ENCODE measurements at places on chromosomes 13 and 19.

GRCh38 chr13:80755910-80756309, 415.0 kb upstream of the SPRY2 start:
- no peak for DNase-seq

- no peak for DNase-seq
Observed at GRCh38 chr13:46571189-46571908, 18.4 kb downstream of the LRCH1 start.

DNA sequence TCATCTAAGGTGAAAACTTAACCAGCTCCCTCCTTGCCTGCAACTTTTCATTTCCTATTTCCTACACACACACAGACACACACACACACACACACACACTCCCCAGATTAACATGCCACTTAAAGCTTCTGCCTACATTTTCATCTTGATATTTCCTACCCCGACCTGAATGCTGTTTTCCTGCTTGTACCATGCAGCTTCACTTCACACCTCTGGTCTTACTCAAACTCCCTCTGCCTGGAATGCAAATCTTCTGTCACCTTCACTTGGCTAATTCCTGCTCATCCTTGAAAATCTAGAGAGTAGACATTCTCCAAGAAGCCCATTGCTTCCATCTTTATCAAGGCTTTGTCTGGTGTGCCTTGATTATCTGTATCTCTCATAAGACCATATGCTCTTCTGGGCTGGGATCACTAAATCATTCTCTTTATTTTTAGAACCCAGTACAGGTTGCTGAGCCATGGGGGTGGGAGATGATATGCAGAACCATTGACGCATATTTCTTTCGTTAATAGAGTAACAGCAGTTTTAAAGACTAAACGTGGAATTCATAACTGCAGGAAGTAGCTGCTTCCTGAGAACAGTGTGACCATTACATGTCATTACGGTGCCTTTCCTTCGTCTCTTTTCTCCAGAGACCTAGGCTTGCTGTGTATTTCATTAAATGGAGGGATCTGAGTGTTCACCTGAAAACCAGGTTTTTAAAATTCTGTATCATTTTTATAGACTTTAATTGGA, 37.7 kb downstream of the CNMD start:
- DNase-seq: no peak

- DNase-seq: no peak
Observed at GRCh38 chr13:19680751-19681150, 47.3 kb downstream of the MPHOSPH8 start.

DNA sequence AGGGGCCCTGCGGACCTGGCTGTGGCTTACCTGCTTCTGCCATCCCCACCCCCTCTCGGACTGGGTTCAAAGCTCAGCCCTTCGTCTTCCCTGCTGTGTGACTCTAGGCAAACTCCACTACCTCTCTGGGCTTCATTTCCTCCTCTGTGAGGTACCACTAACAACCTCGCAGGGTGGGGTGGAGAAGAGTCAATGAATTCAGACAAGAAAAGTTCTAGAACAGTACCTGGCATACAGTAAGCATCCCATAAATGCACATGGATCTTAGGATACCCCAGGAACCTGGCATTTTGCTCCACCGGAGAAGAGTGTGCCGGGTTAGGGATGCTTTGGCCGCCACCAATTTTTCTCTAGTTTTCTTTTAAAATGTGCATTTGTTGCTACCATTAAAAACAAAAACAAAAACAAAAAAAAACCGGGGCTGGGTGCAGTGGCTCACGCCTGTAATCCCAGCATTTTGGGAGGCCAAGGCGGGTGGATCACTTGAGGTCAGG, 3.4 kb downstream of the TLE5 start:
- no peak for DNase-seq

DNA sequence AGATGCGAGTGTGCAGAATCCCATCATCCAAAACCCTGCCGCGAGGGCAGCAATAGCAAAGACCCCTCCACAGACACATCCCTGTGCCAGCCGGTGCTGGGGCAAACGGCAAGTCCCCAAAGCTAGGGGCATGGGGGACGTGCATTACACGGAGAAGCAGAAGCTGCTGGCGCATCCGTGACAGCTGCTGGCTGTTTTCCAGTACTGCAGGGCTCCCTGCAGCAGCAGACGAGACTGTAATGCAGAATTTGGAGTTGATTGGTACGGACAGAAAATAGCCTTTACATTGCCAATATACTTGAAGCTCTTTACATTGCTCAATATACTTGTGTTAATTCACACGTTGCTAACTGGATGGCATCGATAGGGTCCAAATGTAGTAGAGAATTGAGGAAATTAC, 77.2 kb upstream of the TMTC4 start:
- DNase-seq: no peak

DNA sequence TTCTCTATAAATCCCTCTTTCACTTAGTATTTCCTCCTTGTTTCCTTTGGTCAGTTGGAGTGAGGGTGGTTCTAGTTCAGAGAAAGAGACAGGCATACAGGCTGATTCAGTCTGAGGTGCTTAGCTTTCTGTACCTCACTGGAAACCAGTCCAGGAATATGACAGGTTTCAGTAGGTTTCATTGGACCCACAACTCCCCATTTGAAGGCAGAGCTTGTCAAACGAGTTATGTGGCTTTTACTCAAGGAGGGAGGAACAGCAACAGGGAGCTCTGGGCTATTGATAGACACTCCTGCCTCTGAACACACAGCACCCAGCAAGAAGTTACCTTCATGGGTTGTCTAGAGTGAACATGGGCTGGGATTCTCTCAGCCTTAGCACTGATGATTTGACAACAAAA, 14.5 kb downstream of the ACTN4 start:
- no peak for DNase-seq

DNA sequence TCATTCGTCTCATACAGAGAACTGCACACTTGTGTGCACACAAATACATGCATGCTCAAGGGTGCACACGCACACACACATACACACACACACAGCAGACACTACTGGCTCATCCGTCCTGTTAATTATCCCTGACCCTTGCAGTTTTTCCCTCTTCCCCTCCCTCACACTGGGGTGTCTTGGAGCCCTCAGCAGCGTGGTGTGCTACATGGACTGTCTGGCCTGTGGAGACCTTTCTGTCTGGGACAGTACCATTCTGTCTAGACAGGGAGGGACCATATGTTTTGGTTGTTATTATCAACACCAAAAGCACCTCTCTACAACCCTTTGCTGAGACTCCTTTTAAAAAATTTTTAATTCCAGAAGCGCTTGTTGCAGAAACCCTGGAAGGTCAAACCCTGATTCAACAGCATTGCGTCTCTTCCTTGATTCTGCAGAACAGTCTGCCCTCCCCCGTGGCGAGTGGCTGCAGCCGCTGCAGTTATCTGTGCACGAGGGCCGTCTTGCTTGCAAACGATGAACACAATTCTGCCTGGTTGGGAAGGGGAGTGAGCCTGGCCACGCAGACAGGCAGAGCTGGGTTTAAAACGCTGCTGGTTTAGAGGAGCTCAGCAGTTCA, 374.0 kb downstream of the IRS2 start:
- DNase-seq: no peak

- no peak for DNase-seq
Observed at GRCh38 chr13:95499811-95500712, 52.5 kb upstream of the CLDN10 start.

GRCh38 chr13:82878536-82878935, 1003.7 kb downstream of the SLITRK1 start:
- DNase-seq: no peak

GRCh38 chr19:40370997-40371801, 18.8 kb downstream of the HIPK4 start:
- no peak for DNase-seq

DNA sequence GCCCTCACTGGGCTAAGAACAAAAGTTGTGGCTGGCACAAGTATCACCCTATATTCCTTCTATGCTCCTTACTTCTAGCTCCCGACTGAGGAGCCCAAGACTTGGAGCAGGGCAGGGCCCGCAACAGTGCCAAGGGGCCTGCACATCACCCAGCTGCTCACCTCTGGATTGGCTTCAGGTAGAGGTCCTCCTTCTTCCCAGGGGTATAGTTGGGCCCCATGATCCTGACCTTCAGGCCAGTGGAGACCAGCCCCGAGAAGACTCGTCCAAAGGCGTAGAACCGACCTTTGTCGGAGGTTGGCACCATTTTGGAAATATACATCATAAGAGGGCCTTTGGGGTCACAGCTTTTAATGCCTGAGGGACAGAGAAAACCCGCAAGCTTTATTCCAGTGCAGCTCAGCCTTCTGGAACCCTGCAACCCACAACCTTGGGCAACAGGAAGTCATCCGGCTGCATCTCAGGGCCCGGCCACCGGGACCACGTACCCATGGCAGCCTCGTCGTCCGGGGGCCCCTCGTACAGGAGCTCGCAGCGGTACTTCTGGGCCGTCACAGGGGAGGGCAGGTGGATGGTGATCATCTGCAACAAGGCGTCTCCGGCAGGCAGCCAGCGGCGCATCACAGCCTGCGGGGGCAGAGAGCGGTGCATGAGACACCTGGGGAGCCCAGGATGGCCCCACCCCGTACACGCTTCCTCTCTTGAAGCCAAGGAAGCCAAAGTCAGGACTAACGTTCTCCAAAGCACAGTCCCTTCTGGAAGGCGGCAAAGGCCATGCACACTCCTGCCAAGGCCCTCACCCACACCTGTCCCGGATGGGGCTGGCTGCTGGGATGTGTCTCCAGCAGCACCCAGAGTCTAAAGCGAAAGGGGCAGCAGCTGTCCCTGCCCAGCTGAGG, 4.7 kb downstream of the EEF2 start:
- DNase-seq: no peak

- DNase-seq: no peak
Observed at GRCh38 chr13:37645181-37645740, 46.7 kb upstream of the POSTN start.

DNA sequence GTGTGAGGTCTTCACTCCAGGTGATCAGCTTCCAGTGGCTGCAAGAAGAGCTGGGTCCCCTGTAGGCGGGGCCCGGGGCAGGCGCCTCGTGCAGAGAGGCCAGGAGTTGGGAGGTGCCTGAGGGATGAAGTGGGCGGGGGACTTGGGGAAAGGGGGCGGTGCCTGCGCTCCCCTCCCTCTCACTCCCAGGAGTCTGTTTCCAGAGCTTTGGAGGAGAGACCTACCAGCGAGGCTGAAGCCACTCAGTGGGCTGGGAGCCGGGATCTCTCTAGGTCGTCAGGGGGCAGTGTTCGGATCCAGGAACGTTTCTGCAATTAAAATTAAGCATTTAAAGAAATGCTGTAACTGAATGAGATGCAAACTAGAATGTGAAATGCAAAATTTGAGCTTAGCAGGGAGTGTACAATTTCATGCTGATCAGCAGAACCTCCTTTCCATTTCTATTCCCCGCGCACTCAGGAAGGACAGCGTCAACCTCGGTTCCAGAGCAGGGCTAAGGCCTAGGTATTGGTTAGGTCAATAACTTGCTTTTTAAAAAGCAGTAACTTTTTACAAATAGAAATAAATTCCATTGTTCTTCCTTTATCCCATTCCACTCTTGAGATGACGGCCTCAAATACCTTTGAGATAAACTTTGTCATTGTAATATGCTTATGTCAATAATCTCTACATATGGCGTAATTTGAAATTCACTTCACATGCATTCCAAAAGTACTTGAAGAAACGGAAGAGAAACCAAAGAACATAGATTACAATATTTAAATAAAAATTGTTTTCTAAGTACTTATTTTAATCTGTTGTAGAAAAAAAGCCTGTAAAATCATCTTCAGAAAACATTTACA, 11.6 kb downstream of the ZNF160 start:
- DNase-seq: no peak

- no peak for DNase-seq
Observed at GRCh38 chr19:33035461-33035860, 29.2 kb downstream of the RHPN2 start.

DNA sequence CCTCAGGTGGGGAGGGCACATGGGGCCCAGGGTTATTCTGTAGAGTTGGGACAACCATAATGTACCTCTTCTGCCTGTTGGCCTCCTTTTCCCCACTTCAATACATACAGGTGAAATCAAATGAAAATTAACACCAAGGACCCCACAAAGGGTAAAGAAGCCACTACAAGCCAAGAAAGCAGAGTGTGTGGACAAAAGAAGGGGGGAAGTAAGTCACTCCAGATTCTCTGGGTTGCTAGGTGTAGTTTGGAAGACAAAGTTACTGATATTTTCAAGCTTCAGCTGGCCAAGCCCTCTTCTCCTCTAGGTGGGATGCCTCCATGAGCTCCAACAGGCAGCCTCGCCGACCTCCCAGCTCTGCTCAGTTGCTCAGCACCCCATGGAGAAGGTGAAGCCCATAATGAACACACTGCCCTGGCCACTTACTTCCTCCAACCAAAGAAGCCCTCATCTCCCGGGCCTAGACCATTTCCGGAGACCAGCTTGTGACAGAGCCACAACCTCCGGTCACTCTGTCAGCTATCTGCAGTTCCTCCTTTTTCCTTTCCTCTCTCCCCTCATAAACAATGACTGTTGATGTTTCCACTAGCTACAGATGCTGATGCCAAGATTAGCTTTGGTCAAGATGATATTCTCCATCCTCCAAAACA, 66.8 kb upstream of the MED4 start:
- no peak for DNase-seq

DNA sequence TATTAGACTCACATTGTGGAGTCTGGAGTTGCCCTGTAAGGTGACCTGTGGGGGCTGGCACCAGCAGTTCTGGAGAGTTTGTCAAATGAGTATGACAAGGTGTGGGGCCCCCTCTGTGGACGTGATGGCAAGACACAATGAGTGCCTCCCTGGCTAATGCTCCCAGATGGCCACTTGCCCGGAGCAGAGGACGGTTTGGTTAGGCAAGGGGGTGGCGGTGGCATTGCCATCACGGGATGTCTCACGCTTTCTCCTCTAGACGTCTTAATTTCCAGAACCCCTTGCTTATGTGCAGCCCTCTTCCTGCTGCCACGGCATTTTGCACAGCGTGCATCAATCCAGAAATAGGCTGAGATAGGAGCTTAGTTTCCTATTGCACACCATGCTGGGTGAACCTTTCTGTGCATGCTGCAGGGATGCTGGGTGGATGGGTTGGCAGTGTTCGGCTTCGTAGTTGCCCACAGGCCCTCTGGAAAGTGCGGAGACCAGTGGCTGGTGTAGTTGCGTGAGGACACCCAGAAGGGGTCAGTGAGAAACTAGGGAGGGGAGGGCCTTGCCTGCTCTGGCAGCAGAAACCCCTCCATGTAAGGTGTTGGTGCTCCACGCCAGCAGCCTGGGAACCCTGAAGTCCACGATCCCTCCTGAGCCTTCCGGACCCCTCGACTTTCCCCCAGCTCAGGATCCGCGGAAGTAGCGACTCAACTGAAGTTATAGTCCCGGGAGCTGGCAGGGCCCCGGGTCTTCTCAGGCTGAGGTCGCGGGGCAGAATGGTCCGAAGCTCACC, 18.1 kb upstream of the LRP3 start:
- DNase-seq: peak; percentile 17

DNA sequence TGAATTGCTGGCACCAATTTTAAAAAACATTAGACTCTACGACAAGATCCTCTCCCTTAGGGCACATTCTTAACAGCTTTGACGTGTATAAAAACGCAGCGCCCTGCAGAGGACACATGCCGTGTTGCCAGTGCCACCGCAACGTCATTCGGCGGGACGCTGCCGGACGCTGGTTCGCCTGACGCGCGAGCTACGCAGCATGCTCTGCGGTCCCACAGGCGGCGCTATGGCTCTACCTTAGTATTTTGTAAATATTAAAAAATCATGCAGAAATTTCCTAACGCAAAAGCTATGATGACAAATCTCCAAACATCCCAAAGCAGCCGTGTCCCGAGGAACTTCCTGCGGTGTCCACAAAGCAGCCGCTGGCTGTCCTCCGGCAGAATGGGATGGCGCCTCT, 4.2 kb upstream of the ADPRHL1 start:
- DNase-seq: no peak

GRCh38 chr13:27053210-27053884, 118.3 kb downstream of the USP12 start:
- DNase-seq: no peak

- DNase-seq: peak; percentile 8
Observed at GRCh38 chr13:60431108-60431700, 34.2 kb downstream of the TDRD3 start.
